T follicular helper cell (primary cell): ENCODE measurements at places on chromosomes 3 and 15.

GRCh38 chr3:149221783-149222517, at the start of gene CP:
TSS of gene CP (minus strand) at chr3:149221829. CDS start at chr3:149221792, 37 bp downstream.
- no peak for DNase-seq

- no peak for DNase-seq
Observed at GRCh38 chr15:28895566-28895965, 9.8 kb downstream of the APBA2 start.

DNA sequence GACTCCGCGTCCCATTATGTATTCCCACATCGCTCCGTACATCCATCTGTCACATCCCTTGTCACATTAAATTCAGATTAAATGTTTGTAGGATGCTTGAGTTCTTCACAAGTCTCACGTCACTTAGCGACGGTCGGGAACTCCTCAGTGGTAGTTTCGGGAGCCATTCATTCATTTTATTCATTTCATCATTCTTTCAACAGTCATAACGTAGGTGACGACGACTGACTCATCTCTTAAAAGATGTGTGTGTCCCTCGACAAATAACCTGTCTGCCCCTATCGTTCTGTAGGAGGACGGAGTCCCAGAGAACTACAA, 272 bp upstream of the SRPRB start:
- no peak for DNase-seq

DNA sequence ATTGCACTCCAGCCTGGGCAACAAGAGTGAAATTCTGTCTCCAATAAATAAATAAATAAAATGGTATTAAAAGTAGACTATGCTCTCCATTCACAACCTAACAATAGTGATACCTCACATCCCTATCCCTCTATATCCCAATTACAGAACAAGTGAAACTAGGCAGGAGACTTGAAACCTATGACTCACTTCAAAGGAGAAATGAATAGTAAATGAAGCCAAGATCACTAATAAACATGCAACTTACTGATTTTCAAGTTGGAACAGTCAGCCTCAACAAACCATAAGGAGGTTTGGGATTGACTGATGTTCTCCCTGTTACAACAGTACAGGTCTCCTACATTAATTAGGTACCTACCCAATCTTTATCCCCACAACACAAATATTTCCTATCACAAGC, 103.4 kb downstream of the GSK3B start:
- DNase-seq = no peak

DNA sequence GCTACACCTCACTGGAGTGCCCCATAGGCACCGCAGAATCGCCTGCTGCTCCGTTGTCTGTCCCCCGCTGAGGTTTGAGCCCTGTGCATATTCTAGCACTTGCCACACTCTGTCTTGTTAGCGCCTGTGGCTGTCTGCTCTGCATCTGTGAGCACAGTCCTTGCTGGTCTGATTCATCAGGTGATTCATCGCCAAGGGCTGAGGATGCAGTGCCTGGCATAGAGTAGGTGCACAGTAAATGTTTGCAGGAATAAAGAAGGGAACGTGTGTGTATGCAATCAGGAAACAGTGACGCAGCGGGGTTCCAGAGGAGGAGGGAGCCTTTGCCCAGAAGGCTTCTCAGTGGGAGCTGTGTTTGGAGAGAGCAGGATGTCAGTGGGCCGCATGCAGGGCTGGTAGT, 124.0 kb upstream of the PLXNA1 start:
- no peak for DNase-seq

- no peak for DNase-seq
Observed at GRCh38 chr3:67609709-67610108, 44.7 kb downstream of the SUCLG2 start.

GRCh38 chr3:61893840-61894566, 332.6 kb downstream of the PTPRG start:
- DNase-seq = no peak

GRCh38 chr3:160084998-160085397, 96.4 kb downstream of the IL12A start:
- no peak for DNase-seq
